ENCODE measurements at places on chromosomes 6 and 20.

GRCh38 chr6:141229296-141229695 is 903.4 kb upstream of the GJE1 start:
- no peak for DNase-seq

DNA sequence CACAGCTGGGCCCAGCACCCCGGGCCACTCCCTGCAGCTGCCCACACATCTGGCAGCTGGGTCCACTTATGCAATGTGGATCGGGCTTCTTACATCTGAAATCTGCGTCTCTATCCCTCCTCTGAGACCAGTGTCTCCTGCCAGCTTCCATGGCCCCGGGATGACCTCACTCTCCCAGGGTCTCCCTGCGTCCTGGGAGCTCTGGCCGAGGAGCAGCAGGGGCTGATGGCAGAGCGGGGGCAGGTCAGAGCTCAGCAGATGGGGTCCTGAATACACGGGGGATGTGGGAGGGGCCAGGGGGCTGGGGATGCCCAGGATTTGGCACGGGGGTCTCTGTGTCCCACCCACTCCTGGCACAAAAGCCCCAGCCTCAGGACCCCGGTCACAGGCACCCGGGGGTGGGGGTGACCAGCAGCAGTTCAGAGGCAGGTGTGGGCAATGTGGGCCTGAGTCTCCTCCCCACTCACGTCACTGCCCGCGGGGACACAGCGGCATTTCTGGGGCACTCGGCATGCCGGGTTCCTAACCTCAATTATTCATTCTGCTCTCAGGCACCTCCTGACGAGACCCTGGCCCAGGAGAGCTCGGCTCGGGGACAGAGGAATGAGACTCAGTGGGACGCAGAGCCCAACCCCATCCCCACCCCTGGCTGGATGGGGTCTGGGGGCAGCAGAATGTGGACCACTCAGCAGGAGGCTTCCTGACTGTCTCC is 16.4 kb downstream of the CHRNA4 start:
- DNase-seq: no peak

DNA sequence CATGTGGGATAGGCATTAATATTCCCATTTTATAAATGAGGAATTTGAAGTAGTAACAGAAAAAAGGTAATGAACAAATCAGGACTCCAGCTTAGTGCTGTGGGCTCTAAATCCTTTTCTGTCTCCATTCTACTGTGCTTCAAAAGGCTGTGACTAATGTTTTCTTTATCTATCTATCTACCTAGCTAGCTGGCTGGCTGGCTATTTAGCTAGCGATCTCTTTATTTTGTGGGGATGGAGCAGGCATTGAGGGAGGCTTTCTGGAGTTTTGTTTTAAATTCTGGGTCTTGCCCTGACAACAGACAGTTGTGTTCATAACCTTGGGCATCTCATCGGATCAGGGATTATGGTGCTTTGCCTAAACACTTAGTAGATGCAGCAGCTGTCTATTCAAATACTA is 139.2 kb downstream of the SOX4 start:
- no peak for DNase-seq

DNA sequence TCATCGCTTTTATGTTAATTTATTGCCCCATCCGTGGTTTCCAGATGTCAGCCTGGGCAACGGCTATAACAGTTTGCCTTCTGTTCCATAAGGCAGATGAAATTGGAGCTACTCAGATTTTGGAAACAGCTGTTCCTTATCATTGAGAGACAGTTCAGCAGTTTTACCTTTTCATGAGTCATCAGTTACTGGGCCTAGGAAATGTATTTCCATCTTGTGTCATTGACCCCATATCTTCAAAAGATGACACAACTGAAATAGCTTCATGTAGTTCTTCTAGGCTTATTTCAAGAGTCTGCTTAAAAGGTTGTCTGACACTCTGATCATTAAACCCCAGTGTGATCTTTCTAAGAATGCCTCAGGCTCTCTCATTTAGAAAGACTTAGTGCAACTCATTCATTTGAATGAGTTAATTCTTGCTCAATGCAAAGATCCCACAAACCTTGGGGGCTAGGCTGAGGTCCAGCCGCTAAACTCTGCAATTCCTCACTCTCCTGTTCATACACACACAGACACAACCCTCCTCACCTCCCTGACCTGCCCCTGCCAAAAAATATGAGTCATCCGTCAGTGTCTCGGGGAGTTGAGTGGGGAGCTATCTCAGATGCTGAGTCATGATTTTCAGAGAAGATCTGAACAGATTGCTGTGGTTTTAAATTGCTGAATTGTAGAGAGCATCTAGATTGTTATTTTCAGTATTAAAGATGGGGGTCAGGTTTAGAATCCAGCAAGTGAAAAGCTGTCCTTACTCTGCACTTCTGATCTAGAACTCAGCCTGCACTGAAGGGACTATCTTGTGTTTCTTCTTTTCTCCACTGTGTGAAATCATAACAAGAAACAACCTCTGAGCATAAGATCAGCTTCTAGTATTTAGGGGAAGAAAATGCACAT is 61.8 kb downstream of the RPP40 start:
- no peak for DNase-seq

- no peak for DNase-seq
Measured at GRCh38 chr6:22613695-22614094, 44.3 kb downstream of the HDGFL1 start.

GRCh38 chr6:83252719-83253118 is 59.6 kb downstream of the RWDD2A start:
- DNase-seq: no peak

GRCh38 chr6:74182992-74183391 is 487.0 kb downstream of the CD109 start:
- DNase-seq: no peak

All from activated naive CD8-positive, alpha-beta T cell treated with anti-CD3 and anti-CD28 coated beads, Interleukin-2, amount 50 U/mL, for 16 hours (primary cell).